ENCODE measurements at places on chromosomes 2 and 18.

GRCh38 chr2:7515327-7515726 is 598.1 kb downstream of the RNF144A start:
- no peaks in the 10 kb centered on the region for H3K4me1 ChIP-seq
- no peak for ATAC-seq
- no peak overlapping the region for H3K27ac ChIP-seq
- H3K4me3 ChIP-seq = no peak overlapping the region
- peaks cover 8% of the 10 kb centered on the region for H3K27me3 ChIP-seq

DNA sequence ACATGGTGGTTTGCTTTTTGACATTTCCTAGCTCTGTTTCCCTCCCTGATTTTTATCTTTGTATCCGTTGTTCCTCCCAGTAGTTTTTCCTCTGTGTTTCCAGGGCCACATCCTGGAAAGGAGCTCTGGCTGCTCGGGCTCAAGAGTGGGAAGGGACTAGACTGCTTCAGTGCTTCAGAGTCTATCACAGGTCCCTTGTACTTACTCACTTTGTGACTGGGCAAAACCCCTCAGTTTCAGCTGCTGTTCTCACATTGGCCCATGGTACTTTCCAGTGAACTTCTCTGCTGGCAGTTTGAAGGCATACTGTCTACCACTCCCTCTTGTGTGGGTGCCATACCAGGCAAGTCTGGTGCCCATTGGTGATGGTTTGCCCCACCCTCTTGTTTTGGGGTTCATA is 7.5 kb upstream of the STAMBP start:
- ATAC-seq = peak; percentile 95
- peak overlapping the region; percentile 55 for H3K4me3 ChIP-seq
- peaks cover 35% of the 10 kb centered on the region for H3K4me1 ChIP-seq
- no peaks in the 10 kb centered on the region for H3K36me3 ChIP-seq

- H3K27me3 ChIP-seq = no peaks in the 10 kb centered on the region
- H3K4me3 ChIP-seq = no peak overlapping the region
Measured at GRCh38 chr2:42965196-42965595, 172.8 kb upstream of the HAAO start.

GRCh38 chr18:35835833-35836232 is 136.6 kb upstream of the RMP24 start:
- no peak overlapping the region for H3K4me3 ChIP-seq
- peaks cover 16% of the 10 kb centered on the region for H3K4me1 ChIP-seq
- no peaks in the 10 kb centered on the region for H3K27me3 ChIP-seq
- peak overlapping the region; percentile 42 for H3K27ac ChIP-seq
- peak; percentile 94 for ATAC-seq
- peaks cover 10% of the 10 kb centered on the region for H3K36me3 ChIP-seq

DNA sequence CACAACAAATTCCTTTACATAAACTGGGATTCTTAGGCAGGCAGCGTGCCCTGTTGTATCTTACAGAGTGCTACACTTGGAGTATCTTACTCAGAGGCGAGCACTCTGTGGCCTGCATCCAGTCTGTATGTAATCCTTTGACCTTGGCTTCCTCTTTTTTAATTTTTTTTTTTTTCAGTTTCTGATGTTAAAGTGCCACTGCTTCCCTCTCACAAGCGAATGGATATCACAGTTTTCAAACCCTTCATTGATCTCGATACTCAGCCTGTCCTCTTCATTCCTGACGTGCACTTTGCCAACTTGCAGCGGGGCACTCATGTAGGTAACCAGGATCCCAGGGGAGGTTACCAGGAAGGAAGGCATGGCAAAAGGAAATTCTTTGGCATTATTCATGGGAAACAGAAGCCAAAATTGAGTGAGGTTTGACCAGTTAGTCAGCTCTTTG is 40.4 kb downstream of the GRHL1 start:
- H3K27ac ChIP-seq = no peak overlapping the region
- no peak for ATAC-seq
- H3K4me1 ChIP-seq = peaks cover 8% of the 10 kb centered on the region
- H3K27me3 ChIP-seq = peaks cover 11% of the 10 kb centered on the region
- no peak overlapping the region for H3K4me3 ChIP-seq
- H3K36me3 ChIP-seq = no peaks in the 10 kb centered on the region

GRCh38 chr2:183059561-183059960 is 19.0 kb upstream of the DUSP19 start:
- H3K27me3 ChIP-seq = peaks cover 18% of the 10 kb centered on the region
- H3K4me3 ChIP-seq = no peak overlapping the region
- no peaks in the 10 kb centered on the region for H3K4me1 ChIP-seq
- ATAC-seq = no peak

DNA sequence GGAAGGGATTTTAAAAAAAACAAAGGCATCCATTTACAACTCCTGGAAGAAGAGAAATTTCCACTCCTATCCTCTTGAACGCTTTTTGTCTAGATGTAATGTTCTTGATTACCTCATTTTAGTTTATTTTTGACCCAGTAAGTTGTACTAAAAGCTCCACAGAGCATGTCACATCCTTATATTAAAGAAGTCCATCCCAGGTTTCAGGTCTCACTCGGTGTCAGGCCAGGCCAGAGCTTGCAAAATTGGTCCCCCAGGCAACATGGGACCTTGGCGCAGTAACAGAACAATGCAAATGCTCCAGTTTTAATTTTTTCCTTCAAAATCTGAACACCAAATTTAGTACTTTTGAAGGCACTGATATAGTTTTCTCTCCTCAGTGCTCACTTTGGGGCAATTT is 218.4 kb upstream of the REV1 start:
- peak overlapping the region; percentile 74 for H3K27ac ChIP-seq
- no peak overlapping the region for H3K4me3 ChIP-seq
- H3K36me3 ChIP-seq = peaks cover 33% of the 10 kb centered on the region
- no peak for ATAC-seq
- H3K4me1 ChIP-seq = peaks cover 55% of the 10 kb centered on the region

DNA sequence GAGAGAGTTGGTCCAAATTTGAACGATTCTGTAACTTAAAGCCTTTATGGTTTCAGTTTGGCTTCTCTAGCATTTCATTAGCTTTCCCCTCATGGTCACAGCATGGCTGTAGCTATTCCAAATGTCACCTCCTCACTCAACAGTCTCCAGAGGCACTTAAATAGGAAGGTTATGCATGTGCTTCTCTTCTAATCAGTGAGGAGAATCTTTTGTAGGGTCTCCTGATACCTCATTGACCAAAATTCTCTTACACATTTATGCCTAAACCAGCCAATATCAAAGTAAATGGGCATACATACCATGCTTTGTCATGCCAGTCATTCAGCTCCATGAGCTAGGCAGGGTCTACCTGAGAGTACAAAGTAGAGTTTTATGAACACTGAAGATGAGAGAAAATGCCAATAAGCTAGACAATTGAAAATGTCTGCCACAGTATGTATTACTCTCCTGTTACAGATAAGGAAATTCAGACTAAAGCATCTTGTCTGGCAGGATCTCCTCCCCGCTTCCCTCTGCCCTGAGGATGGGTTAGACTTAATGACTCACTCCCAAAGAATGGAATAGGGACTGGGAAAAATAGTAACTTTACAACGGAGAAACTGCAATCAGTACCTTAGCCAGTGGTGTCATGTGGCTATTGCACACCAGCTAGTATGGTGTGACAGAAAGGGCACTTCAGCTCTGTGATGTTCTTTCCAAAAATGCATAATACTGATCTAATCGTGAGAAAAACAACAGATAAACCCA is 15.4 kb downstream of the DSG2 start:
- peaks cover 14% of the 10 kb centered on the region for H3K27me3 ChIP-seq
- no peaks in the 10 kb centered on the region for H3K36me3 ChIP-seq
- no peak overlapping the region for H3K27ac ChIP-seq
- no peak overlapping the region for H3K4me3 ChIP-seq
- no peaks in the 10 kb centered on the region for H3K4me1 ChIP-seq
- ATAC-seq = no peak

- H3K27me3 ChIP-seq = peaks cover 15% of the 10 kb centered on the region
- H3K4me3 ChIP-seq = no peak overlapping the region
- no peak for ATAC-seq
- no peak overlapping the region for H3K27ac ChIP-seq
- H3K36me3 ChIP-seq = no peaks in the 10 kb centered on the region
Measured at GRCh38 chr2:200188876-200189275, 117.6 kb upstream of the SPATS2L start.

- H3K27me3 ChIP-seq = no peaks in the 10 kb centered on the region
- no peaks in the 10 kb centered on the region for H3K36me3 ChIP-seq
- H3K4me3 ChIP-seq = no peak overlapping the region
- no peak overlapping the region for H3K27ac ChIP-seq
- H3K4me1 ChIP-seq = no peaks in the 10 kb centered on the region
- ATAC-seq = no peak
Measured at GRCh38 chr2:103986001-103986400, 867.9 kb upstream of the POU3F3 start.

DNA sequence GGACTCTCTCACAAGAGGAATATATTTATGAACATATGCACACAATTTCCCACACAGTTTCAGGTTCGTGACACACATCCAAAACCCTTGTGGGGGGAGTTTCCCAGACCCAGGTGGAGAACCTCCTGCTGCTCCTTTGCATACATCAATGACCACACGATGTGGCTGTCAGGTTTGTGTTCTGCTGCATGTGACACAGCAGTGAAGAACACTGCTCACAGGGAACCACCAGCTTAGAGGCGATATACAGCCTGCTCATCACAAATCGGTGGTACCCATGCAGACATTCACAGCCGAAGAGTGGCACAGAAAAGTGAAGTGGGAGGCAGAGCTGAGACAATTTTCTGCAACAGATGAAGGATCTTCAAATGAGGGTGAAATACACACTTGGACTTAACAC is 175.6 kb upstream of the ZFP36L2 start:
- peak overlapping the region; percentile 78 for H3K27ac ChIP-seq
- H3K4me3 ChIP-seq = peak overlapping the region; percentile 38
- H3K27me3 ChIP-seq = no peaks in the 10 kb centered on the region
- ATAC-seq = peak; percentile 98
- H3K36me3 ChIP-seq = peaks cover 26% of the 10 kb centered on the region

DNA sequence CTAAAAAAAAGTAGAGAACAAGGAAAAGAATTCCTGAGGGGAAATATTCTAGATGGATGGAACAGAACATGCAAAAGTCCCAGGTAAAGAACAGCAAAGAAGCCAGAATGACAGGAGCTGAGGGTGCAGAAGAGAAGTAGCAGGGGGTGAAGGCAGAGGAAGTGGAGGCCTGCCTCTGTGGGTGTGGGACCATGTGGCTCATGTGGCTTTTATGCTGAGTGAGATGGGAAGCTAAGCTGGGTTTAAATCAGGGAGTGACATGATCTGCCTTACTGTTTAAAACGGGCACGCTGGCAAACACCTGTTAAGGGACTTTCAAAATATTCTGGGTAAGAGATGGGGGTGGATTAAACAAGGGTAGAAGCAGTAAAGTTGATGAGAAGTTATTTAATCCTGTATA is 40.0 kb downstream of the GKN2 start:
- H3K4me3 ChIP-seq = no peak overlapping the region
- no peaks in the 10 kb centered on the region for H3K36me3 ChIP-seq
- peaks cover 25% of the 10 kb centered on the region for H3K4me1 ChIP-seq

- H3K4me1 ChIP-seq = peaks cover 7% of the 10 kb centered on the region
- no peak overlapping the region for H3K4me3 ChIP-seq
- no peaks in the 10 kb centered on the region for H3K27me3 ChIP-seq
Measured at GRCh38 chr18:36107477-36107876, 21.7 kb downstream of the SLC39A6 start.

- H3K27ac ChIP-seq = no peak overlapping the region
- H3K27me3 ChIP-seq = peaks cover 4% of the 10 kb centered on the region
- no peak overlapping the region for H3K4me3 ChIP-seq
Measured at GRCh38 chr2:142675398-142675797, 202.1 kb upstream of the KYNU start.

- no peaks in the 10 kb centered on the region for H3K27me3 ChIP-seq
- H3K4me3 ChIP-seq = no peak overlapping the region
- H3K36me3 ChIP-seq = peaks cover 84% of the 10 kb centered on the region
- H3K27ac ChIP-seq = no peak overlapping the region
- ATAC-seq = no peak
Measured at GRCh38 chr2:171004363-171004762, 75.3 kb downstream of the GORASP2 start.

- H3K27ac ChIP-seq = peak overlapping the region; percentile 44
- peaks cover 78% of the 10 kb centered on the region for H3K4me1 ChIP-seq
- no peak overlapping the region for H3K4me3 ChIP-seq
- H3K36me3 ChIP-seq = peaks cover 13% of the 10 kb centered on the region
Measured at GRCh38 chr2:85016446-85016845, 45.5 kb downstream of the KCMF1 start.

- H3K36me3 ChIP-seq = peaks cover 33% of the 10 kb centered on the region
- H3K4me3 ChIP-seq = no peak overlapping the region
- H3K27ac ChIP-seq = no peak overlapping the region
- no peaks in the 10 kb centered on the region for H3K27me3 ChIP-seq
- ATAC-seq = no peak
Measured at GRCh38 chr2:121338281-121338680, 53.3 kb upstream of the TFCP2L1 start.

DNA sequence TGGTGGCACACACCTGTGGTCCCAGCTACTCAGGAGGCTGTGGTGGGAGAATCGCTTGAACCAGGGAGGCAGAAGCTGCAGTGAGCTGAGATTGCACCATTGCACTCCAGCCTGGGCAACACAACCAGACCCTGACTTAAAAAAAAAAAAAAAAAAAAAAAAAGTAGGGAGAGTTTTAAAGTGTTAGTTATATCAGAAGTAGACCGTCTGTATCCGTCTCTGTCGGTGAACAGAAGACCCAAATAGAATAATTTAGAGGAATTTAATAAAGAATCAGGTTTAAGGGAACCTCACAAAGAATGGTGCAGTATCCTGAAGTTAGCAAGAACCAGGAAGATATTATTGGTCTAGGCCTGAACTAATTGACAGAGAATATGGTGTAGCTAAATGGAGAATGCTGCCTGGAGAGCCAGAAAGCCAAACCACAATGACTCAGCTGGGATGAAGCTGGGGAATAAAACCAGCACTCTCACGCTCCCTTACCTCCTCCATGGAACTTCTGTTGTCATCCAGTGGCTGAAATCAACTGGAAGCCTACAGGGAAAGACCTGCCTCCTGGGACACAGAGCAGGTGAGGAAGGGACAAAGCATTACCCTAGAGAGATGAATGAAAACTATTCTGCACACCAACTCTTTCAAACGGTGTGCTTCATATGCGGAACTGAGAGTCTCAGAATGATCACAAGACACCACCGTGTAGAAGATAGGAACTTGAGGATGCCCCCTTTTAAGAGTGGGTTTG is 39.1 kb upstream of the PLEKHM3 start:
- H3K4me1 ChIP-seq = peaks cover 6% of the 10 kb centered on the region
- H3K4me3 ChIP-seq = no peak overlapping the region
- no peaks in the 10 kb centered on the region for H3K36me3 ChIP-seq
- peaks cover 22% of the 10 kb centered on the region for H3K27me3 ChIP-seq
- ATAC-seq = peak; percentile 86
- no peak overlapping the region for H3K27ac ChIP-seq

- H3K36me3 ChIP-seq = no peaks in the 10 kb centered on the region
- H3K4me1 ChIP-seq = no peaks in the 10 kb centered on the region
- H3K27me3 ChIP-seq = no peaks in the 10 kb centered on the region
- H3K27ac ChIP-seq = no peak overlapping the region
Measured at GRCh38 chr2:164554487-164554886, 66.8 kb downstream of the GRB14 start.

GRCh38 chr2:10045561-10046355 is 2.4 kb downstream of the KLF11 start:
- ATAC-seq = no peak
- no peak overlapping the region for H3K4me3 ChIP-seq
- H3K36me3 ChIP-seq = peaks cover 25% of the 10 kb centered on the region
- peaks cover 47% of the 10 kb centered on the region for H3K4me1 ChIP-seq
- no peaks in the 10 kb centered on the region for H3K27me3 ChIP-seq
- H3K27ac ChIP-seq = no peak overlapping the region

- ATAC-seq = no peak
- no peaks in the 10 kb centered on the region for H3K36me3 ChIP-seq
- no peaks in the 10 kb centered on the region for H3K4me1 ChIP-seq
- H3K27me3 ChIP-seq = no peaks in the 10 kb centered on the region
- H3K4me3 ChIP-seq = no peak overlapping the region
Measured at GRCh38 chr18:40546875-40547274, 1408.2 kb upstream of the PIK3C3 start.
